Common myeloid progenitor, CD34-positive (primary cell): ENCODE measurements at places on chromosomes 13 and 19.

- no peak for DNase-seq
Measured at GRCh38 chr13:86368924-86369323, 569.7 kb upstream of the SLITRK6 start.

DNA sequence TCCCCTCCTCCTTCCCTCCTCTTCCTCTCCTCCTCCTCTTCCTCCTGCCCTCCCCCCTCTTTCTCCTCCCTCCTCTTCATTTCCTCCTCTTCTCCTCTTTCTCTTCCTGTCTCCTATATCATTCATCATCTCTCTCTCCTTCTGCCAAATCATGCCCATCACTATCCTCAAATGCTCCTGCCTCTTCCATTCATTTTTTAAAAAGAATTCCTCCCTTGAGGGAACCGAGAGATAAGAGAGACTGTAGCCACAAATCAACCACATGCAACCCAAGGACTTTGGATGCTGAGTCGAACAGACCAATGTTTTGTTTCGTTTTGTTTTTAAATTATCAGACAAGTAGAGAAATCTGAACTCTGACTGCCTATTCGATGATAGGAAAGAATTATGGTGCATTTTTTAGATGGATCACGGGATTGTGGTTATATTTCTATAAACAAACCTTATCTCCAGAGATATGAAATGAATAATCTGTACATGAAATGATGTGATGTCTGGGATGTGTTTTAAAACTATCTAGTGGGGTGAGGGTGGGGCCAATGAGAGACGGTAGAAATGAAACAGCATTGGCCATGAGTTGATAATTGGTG, 9.5 kb upstream of the ZNF541 start:
- no peak for DNase-seq

GRCh38 chr13:40996426-40997092, 22.6 kb downstream of the ELF1 start:
- DNase-seq, result peak; percentile 82

DNA sequence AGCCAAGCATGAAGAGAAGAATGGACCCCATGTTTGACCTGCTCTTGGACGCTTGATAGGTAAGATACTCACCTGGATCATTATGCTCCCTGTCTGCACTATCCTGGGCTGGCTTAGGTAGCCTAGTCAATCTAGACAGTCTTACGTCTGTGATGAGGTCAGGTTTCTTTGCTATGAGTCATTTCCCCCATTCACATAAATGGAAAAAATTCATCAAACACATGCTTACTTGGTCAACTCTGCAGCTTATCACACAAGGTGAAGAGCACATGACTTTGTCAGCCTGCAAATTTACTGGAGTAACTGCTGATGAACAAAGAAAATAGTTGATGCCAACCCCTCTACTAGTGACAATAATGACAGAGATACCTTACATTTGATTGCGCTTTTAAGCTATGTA, 170.0 kb downstream of the NUFIP1 start:
- peak; percentile 39 for DNase-seq

DNA sequence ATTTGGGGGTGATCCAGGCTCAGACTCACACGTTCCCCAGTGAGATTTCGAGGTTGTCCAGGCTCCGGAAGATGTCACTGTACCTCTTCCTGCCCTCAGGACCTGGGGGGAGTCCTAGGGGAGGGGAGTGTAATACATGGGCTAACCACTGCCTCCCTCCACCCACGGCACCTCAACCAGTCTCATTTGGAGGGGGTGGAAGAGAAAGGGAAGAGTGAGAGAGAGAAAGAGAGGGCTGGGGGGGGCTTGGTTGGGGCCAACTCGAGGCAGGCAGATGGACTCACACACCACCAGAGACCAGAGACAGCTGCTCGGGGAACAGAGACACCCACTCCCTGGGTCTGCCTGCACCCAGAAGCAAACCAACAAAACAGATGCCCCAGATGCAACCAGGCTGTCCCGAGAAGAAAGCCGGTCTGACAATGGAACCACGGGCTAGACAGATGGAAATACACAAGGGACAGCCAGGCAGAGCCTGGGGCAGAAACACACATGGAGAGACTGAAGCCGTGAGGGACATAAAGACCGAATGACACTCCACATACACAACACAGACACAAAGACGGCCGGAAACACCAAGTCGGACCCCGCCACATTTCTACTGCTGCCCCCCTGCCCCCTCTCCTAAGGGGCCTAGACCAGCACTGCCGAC, 825 bp downstream of the GMIP start:
- no peak for DNase-seq

DNA sequence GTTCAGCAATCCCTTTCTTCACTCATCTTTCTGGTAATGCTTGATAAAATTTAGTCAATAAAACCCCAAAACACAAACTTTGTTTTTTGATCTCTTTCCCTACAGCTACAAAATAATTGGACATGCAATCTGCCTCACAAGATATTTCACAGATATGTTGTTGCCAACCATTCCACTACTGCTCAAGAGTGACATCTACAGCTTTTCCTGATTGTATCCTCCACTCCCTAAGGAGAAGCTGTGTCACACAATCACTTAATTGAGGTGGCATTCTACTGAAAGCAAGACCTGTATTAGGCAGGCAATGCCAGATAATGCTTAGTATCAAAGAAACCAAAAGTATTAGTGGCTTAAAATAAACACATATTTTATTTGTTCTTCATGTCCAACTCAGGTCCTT, 1646.2 kb upstream of the SPRY2 start:
- no peak for DNase-seq
